ENCODE measurements at places on chromosomes 11 and 22.

DNA sequence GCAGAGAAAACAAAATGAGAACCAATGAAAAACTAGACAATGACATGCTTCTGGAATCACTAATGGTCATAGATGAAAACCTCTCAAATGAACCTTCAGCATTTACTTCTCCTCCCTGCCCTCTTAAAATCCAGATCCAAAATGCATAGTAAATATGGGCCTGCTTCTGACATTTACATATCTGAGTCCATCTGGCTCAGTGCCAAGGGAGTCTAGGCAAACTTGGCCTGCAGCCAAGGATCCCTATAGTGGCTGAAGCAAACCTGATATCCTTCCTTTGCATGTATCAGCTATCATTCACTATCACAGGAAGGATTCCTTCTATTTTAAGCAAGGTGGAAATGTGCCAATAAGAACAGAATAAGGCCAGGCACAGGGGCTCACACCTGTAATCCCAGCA is 104.8 kb downstream of the C11orf58 start:
- DNase-seq: peak; percentile 61

- peak; percentile 20 for DNase-seq
These were observed 354.0 kb upstream of the CCDC90B start for GRCh38 chr11:83639995-83640758.

GRCh38 chr11:133908827-133909226 is 47.9 kb downstream of the IGSF9B start:
- DNase-seq: no peak

DNA sequence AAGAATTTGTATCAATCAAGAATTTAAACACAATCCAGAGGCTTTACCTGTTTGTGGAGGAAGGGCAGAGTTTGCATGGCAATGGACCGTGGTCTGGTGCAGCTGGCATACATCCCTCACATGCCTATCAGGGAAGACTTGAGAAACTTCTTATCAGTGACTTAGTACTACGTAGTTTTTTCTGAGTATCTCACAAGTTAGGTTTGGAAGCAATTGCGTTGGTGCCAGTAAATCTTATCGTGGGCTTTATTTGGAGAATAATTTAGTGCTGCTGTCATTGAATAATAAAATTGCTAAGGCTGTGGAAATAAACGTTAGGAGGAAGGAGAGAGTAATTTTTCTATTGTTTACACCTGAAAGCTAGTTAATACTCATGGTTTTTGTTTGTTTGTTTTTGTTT is 72.3 kb downstream of the PRMT3 start:
- DNase-seq: no peak

DNA sequence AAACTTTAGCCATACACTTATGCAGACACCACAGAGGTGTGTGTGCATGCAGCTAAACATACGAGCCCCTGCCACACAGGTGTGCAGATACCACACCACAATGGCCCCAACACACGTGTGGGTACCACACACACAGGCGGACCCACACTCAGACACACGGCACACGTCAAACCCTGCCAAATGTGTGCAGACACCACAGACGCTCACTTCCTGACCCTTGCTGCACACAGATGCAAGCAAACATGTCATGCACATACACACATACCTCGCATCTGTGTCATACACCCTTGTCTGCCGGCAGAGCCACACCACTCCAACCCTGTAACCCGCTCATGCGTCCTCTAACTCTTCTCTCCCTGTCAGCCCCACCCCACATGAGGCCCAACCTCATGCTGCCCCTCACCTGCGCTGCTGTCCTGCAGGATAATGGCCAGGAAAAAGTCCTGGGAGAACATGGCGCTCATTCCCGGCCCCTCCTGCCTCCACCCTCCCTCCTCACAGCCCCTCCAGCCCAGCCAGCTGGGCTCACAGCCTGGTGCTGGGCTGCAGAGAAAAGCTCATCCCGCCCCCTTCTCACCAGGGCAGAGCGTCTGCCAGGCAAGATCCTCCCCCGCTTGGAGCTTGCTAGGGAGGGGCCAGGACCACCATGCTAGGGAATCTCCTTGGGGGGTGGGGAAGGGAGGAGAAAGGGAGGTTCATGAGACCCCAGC is 14.2 kb downstream of the SMPD1 start:
- no peak for DNase-seq

GRCh38 chr22:35477911-35478582 is 62.6 kb upstream of the RASD2 start:
- peak; percentile 77 for DNase-seq

- no peak for DNase-seq
These were observed 15.3 kb upstream of the POLA2 start for GRCh38 chr11:65246506-65246905.

DNA sequence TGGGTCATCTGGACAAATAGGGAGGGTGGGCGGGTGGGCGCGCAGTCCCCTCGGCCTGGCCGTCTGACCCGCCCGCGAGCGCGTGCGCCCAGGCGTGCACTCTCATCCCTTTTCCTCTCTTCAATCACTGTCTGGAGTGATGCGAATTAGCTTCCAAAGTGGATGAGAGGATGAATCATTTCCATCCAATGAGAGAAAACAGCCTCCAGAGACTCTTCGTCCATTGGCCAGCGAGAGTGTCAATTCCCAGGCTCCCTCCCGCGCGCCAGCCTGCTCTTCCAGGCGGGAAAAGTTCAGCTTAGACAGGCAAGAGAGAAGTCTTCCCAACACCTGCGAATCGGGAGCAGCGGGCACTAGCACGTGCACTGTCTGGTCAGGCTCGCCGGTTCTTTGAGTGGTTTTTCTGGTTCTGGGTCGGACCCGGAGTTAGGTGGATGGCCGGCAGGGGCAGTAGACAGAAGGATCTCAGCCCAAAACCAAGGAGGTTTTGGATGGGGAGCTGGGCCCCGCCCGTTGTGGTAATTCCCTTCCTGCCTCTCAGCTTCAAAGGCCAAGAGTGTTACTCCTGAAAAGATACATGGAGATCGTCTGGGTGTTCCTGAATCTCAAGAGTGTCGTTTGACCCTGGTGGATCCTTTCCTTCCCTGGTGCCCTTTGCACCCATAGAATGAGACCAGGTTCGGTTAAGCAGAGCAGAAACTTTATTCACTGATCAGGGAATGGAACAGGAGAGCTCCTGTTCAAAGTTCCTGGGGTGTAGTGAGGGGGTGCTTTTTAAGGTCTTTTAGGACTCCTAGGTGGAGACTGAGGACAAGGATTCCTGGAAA is 33.4 kb upstream of the GLYATL1 start:
- DNase-seq: no peak

- DNase-seq: no peak
These were observed 47.9 kb upstream of the FLI1 start for GRCh38 chr11:128645968-128646367.

DNA sequence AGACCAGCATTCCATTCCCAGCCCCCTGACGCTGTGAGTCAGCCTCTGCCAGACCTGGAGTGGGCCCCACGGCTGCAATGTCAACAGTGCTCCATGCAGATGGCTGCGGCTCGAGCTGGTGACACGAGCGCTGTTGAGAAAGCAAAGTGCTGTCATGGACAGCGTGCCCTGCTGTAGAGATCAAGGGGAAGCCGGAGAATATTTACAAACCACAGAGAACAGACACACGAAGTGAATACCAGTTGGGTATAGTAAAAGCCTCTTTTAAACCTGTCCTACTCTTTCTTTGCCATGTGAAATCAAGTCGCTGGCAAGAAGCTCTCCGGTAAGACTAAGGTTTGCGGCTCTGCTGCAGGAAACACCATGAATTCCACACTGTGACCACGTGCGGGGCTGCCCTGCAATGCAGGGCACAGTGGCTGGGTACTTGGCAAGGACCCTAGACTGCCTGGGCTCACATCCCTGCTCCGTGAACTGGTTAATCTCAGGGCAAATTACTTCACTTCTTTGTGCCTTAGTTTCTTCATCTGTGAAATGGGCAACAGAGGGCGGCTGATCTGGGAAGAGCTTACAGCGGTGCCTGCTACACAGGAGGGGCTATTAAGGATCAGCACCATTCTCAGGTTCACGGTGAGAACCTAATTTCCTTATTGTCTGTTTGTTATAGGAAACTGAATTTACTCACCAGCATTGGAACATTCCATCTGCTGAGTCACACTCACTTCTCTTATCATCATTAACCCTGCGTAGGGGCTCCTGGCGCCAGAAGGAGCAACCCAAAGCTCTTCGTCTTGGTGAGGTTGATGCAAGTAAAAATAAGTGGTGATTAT is 27.8 kb upstream of the ELFN2 start:
- no peak for DNase-seq

DNA sequence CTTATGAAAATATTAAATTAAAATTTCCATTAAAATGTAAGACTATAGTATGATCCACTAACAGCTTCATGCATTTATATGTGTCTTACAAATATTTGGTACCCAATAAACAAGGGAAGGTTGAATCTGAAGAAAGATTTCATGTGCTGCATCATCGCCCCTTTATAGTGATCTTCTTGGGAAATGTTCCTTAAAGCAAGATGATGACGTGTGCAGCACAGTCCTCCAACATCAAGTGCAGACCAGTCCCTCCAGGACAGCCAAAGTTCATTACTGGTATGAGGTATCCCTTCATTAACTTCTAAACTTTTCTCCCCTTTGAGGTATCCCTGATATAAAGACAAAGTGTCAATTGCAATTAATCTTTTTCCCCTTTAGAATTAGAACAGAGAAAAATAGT is 567.0 kb downstream of the METTL15 start:
- DNase-seq: no peak

GRCh38 chr22:48500471-48501230 is 1327.0 kb downstream of the BRD1 start:
- DNase-seq: peak; percentile 7

DNA sequence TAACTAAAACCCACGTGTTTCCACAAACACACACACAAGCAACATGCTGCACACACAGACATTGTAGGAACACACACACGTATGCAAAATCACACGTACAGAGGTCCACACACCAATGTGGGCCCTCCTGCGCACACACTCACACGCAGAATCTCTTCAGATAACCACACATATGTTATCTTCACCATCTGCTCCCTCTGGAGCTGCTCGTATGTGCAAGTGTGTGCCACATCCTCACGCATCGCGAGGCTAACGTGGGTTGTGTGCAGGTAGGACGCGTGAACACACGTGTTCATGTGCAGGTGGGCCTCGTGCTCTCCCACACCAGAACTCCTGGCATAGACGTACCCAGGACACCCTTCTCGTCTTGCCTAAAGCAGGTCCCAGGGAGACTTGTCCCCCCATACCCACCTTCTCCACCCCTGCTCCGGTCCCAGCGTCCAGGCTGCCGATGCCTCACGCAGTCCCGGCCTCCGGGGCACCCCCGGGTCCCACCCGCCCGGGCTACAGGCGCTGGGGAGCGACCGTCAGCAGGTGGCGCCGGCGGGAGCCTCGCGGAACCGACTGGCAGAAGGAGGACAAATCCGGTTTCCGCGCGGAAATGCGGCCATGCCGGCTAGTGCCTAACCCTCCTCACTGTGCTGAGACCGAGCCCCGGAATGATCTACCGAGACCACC is 10.3 kb upstream of the IGSF9B start:
- DNase-seq: no peak

GRCh38 chr22:27397036-27397953 is 404.3 kb downstream of the MN1 start:
- no peak for DNase-seq

DNA sequence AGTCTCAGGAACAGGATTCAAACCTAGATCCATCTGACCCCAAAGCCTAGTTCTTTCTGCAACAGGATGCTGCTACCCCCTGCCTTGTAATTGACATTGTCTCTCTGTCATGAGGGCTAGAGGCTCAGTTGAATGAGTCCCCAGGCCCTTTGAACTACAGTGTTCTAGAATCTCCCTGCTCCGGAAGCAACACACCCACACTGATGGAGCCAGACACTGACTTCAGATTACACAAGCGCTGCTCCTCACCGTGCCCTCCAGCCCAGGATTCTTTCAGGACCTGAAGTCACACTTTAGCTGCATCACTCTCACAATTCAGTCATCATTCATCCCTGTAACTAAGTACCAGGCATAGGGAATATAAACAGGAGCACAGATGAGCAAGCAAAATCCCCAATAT is 69.6 kb downstream of the RAB30 start:
- no peak for DNase-seq

DNA sequence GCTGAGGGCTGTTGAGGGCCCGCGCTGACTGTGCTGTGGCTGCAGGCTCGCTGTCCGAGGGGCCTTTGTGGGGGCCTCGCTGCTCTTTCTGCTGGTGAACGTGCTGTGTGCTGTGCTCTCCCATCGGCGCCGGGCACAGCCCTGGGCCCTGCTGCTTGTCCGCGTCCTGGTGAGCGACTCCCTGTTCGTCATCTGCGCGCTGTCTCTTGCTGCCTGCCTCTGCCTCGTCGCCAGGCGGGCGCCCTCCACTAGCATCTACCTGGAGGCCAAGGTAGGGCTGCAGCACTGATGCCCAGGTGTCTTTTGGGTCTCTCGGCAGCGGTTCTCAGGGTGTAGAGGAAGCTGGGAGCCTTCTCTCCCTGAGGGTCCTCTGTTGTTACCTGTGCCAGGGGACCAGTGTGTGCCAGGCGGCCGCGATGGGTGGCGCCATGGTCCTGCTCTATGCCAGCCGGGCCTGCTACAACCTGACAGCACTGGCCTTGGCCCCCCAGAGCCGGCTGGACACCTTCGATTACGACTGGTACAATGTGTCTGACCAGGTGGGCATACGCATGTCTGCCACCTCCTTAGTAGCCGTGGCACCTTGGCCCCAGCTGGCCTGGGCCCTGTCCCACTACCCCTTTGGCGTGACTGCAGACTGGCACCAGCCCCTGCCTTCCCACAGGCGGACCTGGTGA is 2.2 kb downstream of the GPR137 start:
- DNase-seq: no peak

DNA sequence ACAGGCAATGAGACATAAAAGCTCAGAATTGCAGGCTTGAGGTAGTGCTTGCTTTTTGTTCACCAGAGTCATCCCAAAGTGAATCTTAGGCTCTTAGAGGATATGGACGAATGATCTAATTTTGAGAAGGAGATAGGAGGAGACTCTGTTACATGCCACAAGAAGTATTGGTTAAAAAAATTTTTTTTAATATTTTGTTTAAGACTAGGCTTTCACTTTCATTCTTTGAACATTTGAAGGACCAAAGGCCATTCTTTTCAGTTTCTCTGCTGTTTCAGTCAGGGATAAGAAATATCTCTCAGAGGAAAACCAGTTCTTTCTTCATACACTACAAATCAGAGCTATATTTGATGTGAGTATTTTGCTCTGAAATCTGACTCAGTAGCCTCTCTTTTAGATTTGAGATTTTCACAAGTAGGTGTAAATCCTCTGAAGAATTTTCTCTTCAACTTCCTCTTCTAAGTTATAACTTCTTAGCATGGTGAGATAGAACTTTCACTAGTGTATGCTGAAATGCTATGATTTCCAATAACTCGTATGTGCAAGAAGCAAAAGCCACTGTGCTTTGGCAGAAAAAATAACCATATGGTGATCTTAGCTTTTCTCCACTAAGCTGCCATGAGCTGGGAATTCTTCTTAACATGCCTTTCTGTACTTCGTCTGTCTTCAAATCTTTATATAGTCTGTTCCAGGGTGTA is 24.1 kb upstream of the FAM181B start:
- no peak for DNase-seq

DNA sequence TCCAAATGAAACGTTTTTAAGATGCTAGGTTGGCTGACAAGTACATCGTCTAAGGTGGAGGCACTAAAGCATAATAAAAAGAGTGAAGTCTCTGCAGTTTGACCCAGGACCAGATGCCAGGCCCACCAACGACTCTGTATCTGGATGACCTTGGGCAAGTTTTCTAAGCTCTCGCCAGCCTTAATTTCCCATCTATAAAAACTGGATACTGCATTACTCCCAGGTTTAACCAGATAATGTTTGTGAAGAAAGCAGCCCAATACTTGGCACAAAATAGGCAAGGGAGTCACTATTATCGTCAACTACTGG is 49.0 kb downstream of the FAM83F start:
- DNase-seq: no peak

All from NCI-H510A treated with DMSO at 0.1 percent for 48 hours (cell line).